Epithelial cell of proximal tubule (primary cell): ENCODE measurements at places on chromosomes 12 and 14. TPM values are rescaled to one million over a fixed set of nuclear protein-coding genes. Genes with fewer than 3 reads are reported as not detected.

GRCh38 chr12:15427913-15428312 is 105.6 kb downstream of the PTPRO start:
- DNase-seq = no peak

DNA sequence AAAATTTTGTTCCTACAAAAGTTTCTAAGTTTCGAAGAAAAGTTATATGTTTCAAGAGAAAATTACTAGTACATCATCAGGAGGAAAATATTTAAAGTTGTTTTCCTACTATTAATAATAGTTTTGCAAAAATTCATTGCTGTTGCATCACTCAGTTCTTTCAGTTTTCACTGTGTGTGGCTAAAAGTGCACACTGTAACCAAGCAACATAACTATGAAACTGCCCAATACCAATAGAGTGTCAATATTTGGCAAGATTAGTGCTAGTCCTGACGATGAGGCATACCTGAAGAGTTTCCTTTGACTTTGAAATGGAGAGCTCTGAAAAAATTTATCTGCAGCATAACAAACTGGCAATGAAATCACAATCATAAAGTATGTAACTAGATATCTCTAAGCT is 194.3 kb downstream of the CPNE8 start:
- DNase-seq = no peak

GRCh38 chr14:101104485-101104884 is 201.0 kb upstream of the RTL1 start:
- no peak for DNase-seq

DNA sequence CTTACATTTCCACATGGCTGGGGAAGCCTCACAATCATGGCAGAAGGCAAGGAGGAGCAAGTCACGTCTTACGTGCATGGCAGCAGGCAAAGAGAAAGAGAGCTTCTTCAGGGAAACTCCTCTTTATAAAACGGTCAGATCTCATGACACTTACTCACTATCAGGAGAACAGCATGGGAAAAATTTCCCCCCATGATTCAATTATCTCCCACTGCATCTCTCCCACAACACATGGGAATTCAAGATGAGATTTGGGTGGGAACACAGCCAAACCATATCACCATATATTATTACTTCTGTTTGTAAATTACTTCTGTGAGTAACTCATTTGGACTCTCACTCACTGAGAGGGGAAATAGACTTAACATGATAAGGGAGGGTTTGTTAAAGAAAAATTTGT is 1496.8 kb upstream of the TMEM132C start:
- DNase-seq = no peak

DNA sequence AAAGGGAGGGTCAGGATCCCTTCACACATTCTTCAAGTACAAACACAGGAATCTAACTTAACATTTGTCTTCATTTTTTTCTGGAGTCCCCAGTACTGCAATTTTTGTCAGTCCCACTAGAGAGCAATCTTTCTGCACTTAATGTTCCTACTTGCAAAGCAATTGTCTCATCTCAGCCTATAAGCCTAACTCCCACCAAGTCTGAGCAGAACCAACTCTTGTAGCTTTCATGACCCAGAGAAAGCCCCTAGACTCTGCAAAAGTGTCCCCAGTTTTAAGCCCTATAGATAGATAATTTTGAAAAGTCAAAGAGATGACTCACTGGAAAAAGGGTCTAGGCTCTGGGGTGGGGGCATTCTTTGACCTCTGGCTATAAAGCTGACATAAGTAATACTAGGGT is 1.8 kb upstream of the ZBTB39 start:
- no peak for DNase-seq

- no peak for DNase-seq
Observed at GRCh38 chr12:62537551-62537950, 70.9 kb downstream of the MON2 start.

CLECL1 gene
- not detected in 2 replicates for total RNA-seq

DNA sequence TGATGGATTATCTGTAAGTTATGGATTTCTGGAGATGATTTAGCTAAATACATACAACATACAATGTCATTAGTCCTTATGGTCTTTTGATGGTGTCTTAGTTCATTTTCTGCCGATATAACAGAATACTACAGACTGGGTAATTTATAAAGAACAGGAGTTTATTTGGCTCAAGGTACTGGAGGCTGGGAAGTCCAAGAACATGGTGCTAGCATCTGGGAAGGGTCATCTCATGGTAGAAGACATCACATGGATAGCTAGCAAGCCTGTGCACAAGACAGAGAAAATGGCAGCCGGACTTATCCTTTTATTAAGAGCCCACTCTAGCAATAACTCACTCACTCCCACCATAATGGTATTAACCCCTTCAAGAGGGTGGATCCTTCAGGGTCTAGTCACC is 24.2 kb downstream of the KLHL28 start:
- DNase-seq = no peak

KRT6A gene
- 0.29 TPM in 1 of 2 replicates, not detected in the other for total RNA-seq

RPS6KL1 gene
- total RNA-seq = 18.7 and 21.3 TPM in 2 replicates

CHMP4A gene
- total RNA-seq = 42.8 and 88.4 TPM in 2 replicates
